ENCODE measurements at places on chromosomes 12 and 14.

DNA sequence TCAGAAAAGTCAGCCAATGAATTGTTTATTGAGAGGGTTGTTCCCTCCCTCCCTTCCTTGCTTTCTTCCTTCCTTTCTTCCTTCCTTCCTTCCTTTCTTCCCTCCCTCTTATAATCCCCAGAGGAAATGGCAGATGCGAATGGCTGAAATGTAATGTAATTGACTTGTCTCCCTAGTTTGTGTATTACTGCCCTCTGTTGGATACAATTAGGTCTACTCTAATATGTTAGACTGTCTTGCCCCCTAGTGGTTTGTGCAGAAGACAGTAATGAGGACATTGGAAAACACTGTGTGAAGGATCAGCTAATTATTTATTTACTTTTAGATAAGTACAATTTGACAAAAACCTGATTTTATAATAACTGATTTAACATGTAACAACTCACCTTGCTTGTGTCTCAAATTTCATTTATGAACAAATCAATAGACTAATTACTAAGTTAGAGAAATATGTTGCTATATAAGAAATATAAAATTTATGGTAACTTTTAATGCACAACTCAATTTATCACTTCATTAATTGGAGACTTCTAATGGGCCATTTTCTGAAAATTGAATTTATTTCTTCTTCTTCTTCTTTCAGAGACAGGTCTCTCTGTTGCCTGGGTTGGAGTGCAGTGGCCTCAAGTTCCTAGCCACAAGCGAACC lies 229.8 kb upstream of the LRIG3 start:
- no peak for DNase-seq

GRCh38 chr14:84622357-84622756 lies 907.6 kb upstream of the FLRT2 start:
- DNase-seq, result no peak

DNA sequence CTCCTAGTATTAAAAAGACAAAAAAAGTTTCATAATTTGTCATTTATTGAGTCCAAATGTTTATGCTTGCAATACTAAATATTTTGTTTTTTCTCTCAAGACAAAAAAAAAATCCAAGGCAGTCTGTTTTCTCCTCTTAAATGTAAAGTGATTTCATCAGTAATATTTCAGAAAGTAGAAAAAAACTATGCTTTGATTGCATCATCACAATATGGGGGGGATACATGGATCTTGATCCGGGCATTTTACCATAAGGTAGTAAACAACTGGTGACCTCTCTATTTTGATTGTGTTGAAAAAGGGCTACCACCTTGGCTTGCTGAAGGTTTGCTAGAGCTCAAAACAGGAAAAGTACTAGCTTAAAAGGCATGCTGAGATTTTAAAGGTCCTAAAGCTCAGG lies 43.6 kb downstream of the ERGIC2 start:
- DNase-seq, result no peak

GRCh38 chr12:68507657-68508056 lies 103.0 kb upstream of the RAP1B start:
- DNase-seq, result no peak

DNA sequence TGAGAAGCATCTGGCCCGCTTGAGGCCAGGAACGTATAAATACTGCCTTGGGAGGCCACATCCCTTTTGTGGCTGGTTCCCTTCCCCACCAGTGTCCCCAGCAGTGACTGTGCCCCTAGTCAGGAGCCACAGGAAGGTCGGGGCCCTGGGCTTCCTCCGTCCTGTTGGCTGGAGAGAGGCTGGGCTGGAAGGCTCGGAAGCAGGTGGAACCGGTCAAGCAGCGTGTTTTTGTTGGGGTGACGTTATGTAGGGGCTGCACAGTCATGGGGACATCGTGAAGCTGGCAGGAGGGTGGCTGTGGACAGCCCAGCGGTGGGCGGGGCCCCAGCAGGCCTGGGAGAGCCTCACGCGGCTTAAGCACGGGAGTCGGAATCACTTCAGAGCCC lies 10.1 kb downstream of the XRCC3 start:
- no peak for DNase-seq

DNA sequence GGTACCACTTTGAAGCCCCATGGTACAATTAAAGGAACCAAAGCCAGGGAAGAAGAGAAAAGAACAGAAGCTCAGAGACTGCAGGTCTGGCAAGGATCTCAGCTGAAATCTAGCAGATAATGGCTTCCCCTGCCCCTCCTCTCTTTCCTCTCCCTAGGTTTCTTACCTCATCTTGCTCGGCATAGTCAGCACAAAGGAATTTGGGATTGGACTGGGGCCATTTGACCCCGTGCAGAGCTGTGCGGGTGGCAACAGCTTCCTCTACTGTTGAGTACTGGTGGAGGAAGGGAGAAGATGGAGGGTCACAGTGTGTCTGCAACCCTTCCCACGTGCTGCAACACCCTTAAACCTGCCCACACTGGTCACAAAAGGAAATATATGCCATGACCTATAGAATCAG lies 4.7 kb upstream of the CDH24 start:
- no peak for DNase-seq

DNA sequence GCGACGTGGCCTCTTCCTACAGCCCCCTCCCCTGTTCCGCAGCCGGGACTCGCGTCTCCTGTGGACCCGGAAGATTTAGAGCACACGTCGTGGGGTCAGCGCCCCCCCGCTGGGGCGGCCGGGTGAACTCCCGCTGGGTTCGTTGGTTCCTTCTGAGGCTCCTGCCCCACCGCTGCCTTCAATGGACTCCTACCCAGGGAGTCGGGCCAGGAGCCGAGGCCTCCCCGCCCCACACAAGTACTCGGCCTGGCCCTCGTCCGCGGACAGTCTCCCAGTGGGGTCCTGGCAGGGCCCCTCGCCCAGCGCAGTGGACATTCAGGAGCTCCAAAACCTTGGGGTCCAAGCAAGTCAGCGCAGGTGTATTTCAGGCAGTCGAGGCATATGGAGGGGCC lies 1.2 kb downstream of the MMP17 start:
- DNase-seq, result no peak

DNA sequence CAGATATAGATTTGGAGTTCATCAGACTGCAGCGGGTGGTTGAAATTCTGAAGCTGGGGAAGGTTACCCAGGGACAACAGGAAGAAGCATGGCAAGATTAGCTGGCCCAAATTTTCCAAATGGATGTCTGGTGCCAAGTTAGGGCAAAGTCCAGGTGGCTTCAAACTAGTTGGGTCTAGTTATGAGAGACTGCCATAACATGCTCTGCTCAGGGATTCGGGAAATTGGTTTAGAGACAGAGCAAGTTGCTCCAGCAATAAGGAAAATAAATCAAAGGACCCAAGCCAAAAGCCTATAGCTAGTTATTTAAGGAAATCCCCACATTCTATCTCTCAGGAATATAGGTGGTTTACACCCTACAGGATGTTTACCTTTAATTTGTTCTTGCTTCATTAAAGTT lies 125.7 kb upstream of the BTG1 start:
- DNase-seq, result no peak

Data from stimulated activated CD8-positive, alpha-beta memory T cell treated with anti-CD3 and anti-CD28 coated beads, Interleukin-7, amount 100 ng/mL, for 1 hour (primary cell).